Activated CD8-positive, alpha-beta memory T cell treated with anti-CD3 and anti-CD28 coated beads for 1 hour (primary cell): ENCODE measurements at places on chromosomes 3 and 15.

GRCh38 chr3:48739955-48740823, 23.2 kb upstream of the IP6K2 start:
- DNase-seq: peak; percentile 25

GRCh38 chr3:101351829-101352228, 31.5 kb upstream of the IMPG2 start:
- no peak for DNase-seq

- DNase-seq: no peak
These were observed 241.0 kb upstream of the NR2F2 start for GRCh38 chr15:96089405-96090058.

GRCh38 chr3:21795152-21795837, 44.3 kb upstream of the ZNF385D start:
- no peak for DNase-seq

DNA sequence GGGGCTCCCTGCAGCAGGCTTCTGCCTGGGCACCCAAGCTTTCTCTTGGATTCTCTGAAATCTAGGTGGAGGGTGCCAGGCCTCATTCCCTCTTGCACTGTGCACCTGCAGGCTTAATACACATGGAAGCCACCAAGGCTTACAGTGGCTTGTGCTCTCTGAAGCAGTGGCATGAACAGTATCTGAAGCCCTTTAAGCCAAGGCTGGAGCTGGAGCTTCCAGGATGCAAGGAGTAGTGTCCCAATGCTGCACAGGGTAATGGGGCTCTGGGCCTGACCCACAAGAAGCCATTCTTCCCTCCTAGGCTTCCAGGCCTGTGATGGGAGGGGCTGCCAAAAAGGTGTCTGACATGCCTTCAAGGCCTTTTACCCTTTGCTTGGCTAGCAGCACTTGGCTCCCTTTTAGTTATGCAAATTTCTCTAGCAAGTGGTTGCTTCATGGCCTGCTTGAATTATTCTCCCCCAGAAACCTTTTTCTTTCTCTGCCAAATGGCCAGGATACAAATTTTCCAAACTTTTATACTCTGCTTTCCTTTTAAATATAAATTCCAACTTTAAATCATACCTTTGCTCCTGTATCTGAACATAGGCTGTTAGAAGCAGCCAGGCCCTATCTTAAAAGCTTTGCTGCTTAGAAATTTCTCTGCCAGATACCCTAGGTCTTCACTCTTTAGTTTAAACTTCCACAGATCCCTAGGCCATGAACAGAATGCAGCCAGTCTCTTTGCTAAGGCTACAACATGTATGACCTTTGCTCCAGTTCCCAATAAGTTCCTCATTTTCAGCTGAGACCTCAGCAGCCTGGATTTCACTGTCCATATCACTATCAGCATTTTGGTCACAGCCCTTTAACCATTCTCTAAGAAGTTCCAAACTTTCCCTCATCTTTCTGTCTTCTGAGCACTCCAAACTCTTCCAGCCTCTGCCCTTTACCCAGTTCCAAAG, 201.1 kb upstream of the LRRFIP2 start:
- no peak for DNase-seq

DNA sequence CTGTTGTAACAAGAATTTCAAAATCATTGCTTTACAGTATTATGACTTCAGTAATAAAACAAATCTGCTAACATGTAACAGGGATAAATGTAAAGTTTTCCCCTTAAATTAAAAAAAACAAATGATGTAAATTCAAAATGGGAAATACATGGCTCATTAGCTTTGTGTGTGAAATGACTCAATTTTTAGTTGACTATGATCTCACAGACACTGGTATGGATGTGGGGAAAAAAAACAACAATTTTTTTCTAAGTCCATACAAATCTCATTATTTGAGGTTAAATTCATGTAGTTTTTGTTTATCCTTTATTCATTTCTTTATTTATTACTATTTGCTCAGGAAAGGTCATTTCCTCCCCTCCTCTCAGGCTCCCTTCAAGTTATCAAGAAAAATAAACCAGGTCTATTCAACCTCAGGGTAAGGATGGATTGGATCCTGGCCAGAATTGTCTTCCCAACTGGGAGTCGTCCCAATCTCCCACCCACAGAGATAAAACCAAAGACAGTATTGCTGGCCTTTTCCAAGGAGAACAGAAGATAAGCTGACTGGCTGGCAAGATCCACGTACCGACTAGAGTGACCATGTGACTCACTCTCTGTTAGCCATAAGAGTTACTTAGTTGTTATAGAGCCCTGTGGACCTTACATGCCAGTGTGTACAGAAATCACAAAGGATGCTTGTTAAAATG, 373.3 kb downstream of the GAP43 start:
- no peak for DNase-seq

- DNase-seq: no peak
These were observed 25.4 kb downstream of the CYP8B1 start for GRCh38 chr3:42850263-42850662.

DNA sequence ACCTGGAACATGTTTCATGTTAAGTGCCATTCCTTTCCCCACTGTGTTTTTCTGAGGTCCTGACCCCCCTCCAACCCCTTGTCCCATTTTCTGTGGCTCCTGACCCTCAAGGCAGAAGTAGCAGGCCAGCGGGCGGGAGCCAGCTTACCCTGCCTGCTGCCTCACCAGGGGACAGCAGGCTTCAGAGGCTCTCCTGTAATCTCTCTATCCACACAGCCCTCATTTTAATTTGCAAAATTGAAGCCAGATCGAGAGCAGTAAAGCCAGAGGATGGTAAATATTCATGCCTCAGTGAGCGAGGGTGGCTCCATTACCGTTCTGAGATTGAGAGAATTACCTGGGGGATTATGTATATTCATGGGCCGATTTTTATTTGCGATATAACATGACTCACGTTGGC, 147.6 kb downstream of the DNAJB8 start:
- DNase-seq: no peak

GRCh38 chr15:74044267-74045110, 37.9 kb downstream of the GOLGA6A start:
- no peak for DNase-seq

DNA sequence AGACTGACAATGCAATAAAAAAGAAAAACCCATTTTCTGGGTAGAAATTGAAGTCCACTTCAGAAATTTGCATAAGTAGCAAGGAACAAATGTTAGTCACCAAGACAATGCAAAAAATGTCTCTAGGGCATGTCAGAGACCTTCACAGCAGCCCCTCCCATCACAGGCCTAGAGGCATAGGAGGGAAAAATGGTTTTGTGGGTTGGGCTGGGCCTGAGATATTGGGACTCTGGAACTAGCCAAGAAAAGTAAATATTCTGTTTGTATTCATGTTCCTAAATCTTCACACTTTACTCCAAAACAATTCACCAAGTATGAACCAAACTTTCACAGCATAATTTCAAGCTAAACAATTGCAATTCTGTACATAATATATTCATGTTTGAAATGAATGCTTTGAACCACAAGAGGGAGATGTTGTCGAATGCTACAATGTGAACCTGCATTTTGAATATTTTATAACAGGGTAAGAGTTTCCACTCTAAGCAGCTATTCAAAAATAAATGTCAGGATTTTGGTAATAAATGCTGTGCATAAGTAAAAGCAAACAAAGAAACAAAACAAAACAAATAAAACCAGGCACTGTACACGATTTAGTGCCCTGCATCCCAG, 429.2 kb downstream of the OTOL1 start:
- DNase-seq: no peak

DNA sequence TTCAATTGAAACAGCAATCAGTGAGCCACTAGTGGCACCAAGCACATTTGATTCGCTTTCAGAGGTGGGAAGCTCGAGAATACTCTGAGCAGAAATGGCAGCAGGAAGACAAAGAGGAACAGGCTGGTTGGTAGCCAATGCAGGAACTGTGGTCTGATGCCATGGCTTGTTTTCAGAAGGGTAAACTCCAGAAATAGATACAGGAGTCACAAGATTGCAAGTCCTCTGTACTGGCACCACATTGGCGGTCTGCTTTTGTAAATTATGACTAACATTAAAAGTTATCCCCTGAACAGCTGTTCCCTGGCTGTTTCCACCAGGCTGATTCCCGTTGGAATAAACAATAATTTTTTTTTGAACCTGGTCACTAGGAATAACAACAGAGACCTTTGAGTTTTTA, 35.5 kb downstream of the USF3 start:
- no peak for DNase-seq

DNA sequence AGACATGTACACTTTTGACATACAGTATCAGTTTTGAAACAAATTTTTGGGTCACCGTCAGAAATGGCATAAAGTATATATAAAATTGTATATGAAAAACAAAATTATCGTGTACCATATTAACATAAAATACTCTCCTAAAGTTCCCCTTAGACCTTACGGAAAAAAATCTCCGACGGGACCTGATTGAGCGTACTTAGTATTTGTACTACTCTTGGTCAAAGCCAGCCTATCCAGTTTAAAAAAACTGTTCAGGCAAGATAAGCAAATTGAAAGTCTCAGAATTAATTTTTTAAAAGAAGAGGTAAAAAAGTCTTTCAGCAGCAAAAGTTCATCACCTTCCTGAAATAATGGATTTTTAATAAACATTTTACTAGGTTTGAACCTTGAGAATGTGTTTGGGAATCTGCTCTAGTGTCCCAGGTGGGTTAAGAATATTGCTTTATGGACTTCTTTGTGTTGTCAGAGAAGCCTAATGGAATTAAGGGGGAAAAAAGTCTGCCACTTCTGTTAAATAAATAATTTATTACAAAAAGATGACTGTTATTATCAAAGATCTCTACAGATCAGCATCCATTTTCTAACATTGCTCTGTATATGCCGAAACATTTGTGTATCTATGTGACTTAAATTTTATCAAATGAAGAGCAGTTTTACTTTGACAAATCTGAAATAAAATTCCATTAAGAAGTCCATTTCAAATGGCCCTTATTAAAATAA, 48.6 kb downstream of the ZBTB20 start:
- DNase-seq: no peak

- DNase-seq: no peak
These were observed 174.7 kb upstream of the IL12A start for GRCh38 chr3:159813822-159814531.

- no peak for DNase-seq
These were observed 8.6 kb upstream of the SEC13 start for GRCh38 chr3:10329495-10330015.

- DNase-seq: no peak
These were observed 22.8 kb downstream of the HGD start for GRCh38 chr3:120659285-120659684.

GRCh38 chr3:30894521-30895251, at the start of gene GADL1:
Gene GADL1 (minus strand): TSS chr3:30894661. CDS start chr3:30894614, 47 bp downstream.
- no peak for DNase-seq

DNA sequence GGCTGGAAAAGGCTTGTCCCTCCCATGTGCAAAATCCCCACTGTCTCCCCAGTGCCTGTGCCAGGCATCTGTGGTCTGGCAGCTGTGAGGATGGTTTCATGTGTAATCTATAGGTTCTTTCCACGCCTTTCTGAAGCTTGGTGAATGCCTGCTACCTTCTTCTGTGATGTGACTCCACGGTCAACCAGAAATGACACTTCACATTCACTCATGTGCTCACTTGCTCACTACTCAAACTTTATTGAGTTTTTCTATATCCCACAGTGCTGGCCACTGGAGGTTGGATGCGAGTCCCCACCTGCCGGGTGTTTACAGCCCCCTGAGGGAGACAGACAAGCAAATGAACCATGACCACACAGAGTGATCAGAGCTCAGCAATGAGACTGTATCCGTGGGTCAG, 27.9 kb upstream of the TLE3 start:
- no peak for DNase-seq

GRCh38 chr3:119861681-119862080, 79.8 kb downstream of the NR1I2 start:
- DNase-seq: no peak

DNA sequence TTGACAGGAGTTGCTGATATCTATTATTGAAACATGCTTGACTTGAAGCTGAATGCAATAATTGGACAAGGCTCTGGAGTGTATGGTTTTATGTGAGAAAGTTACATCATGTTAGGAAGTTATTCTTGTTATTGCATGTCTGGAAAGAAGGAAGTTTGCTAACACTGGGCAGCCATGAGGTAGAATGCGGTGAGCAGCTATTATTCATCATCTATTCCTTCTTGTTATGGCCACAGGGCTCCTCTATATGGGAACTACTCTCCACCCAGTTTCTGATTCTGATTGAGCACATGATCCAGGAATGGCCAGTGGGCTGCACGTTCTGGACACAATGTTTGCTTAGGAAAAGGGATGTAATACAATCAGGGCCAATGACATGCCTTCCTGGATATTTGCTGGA, 37.8 kb upstream of the SCN5A start:
- DNase-seq: no peak

DNA sequence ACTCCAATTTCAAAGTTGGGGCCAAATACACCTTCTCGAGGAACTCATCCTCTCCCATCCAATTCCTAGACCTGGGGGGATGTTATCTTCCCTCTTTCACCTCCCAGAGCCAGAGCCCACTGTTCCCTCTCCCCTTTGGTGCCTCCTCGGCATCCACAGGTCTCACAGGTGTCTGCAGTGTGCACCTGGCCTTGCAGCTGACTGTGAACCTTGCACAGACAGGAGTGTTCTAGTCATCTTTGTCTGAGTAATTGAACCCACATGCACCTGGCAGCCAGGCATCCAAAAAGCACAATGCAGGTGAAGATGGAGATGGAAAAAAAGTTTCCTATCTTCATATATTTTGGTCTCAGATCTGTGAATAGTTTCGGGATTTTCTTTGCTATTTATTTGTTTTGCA, 30.8 kb downstream of the PCOLCE2 start:
- no peak for DNase-seq

GRCh38 chr3:187689984-187690383, 12.4 kb downstream of the RTP2 start:
- no peak for DNase-seq

- DNase-seq: no peak
These were observed 15.7 kb upstream of the RPS27L start for GRCh38 chr15:63172851-63173451.

- no peak for DNase-seq
These were observed 52.6 kb downstream of the ERC2 start for GRCh38 chr3:56415652-56416051.

DNA sequence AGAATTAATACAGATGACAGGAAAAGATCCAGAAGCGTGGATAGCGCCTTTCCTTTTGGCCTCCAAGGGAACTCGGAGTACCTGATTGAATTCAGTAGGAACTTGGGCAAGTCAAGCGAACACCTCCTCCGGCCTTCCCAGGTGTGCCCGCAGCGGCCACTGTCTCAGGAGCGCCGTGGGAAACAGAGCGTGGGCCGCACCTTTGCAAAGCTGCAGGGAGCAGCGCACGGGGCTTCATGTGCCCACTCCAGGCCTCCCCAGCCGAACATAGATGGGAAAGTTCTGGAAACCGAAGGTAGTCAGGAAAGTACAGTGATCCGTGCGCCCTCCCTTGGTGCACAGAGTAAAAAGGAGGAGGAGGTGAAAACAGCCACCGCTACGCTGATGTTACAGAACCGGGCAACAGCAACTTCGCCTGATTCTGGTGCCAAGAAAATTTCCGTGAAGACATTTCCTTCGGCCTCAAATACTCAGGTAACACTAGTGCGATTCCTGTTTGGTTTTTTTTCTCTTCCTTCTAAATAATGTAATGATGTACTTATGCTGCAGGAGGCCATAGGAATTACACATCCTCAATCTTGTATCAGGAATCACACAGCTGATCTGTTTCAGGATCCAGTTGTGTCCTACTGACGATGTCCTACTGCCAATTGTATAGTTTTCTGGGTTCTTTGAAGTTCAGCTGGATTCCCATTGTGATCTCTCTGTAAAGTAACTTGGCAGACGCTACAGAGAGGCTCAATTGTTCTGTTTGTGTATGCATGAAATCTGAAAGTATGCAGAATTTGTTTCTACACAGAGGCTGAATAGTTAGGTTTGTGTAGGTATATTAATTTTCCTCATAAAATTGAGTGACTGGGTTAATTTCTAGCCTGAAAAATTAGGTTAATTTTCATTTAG, 63.1 kb downstream of the CGNL1 start:
- no peak for DNase-seq
